ENCODE measurements at places on chromosomes 12 and 14. TPM values are rescaled to one million over a fixed set of nuclear protein-coding genes. Genes with fewer than 3 reads are reported as not detected.

NEUROD4 gene
- total RNA-seq: not detected

HCAR3 gene
- not detected for total RNA-seq

BMP4 gene
- total RNA-seq: 26.0 TPM

PRICKLE1 gene
- 12.2 TPM for total RNA-seq

KITLG gene
- total RNA-seq: 90.6 TPM

SOS2 gene
- total RNA-seq: 38.5 TPM

ATG14 gene
- total RNA-seq: 22.2 TPM

DNA sequence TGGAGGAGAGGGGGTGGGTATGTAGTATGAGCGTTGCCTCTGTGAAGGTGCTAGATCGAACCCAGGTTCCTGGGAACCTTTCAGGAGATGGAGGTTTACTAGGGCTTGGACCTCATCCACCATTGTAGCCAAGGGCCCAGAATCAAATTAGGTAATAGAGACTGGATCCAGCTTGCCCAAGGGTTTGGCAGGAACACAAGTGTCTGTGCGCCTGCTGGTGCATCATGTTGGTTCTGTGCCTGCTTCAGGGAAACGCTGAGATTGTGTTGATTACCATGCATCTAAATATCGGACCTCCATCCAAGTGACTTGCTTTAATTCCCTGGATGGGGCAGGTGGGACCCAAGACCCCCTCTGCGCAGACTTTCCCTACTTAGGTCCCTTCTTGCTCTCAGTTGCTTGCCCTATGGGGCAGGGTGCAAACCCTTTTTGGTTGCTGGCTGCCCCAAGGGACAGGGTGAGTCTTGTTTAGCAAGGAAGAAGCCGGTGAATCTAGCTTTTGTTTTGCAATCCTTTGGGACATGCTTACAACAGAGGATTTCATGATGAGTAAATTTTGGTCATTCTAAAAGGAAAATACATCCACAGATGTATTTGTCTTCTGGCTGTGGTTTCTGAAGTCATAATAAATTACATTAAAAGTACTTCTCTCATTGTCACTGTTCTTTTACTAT is 189.8 kb upstream of the PRICKLE1 start:
- no peak for DNase-seq
- no peaks in the 10 kb centered on the region for H3K27me3 ChIP-seq
- H3K4me3 ChIP-seq: no peak overlapping the region
- no peaks in the 10 kb centered on the region for H3K36me3 ChIP-seq

DNA sequence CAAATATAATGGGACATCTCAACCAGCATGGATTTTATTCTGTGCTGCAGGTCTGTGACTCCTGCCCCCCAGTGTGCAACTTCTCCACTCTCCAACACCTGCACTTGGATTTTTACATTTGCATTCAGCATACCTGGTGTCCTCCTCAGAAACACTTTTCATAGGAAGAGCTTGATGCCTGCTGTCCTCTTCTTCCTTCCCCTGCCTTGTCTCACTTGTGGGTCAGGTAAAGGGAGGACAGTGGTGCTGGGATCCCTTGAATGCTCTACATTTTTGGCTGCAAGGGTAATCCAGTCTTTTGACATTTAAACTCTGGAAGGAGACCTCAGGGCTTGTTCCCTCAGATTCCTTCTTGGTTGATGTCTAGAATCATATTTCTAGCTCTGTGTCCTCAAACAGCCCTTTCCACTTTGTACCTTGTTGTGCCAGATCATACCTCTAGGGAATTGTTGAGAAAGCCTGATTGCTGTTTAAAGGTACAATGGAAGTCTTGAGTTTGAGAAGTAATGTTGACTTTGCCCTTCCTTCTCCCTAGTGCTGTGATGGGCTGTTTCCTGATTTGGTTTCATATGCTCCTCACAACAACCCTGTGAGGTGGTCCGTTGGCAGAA is 12.6 kb downstream of the UBE3B start:
- no peak for DNase-seq
- H3K4me3 ChIP-seq: no peak overlapping the region
- no peaks in the 10 kb centered on the region for H3K27me3 ChIP-seq

- H3K4me1 ChIP-seq: no peaks in the 10 kb centered on the region
- no peak overlapping the region for H3K27ac ChIP-seq
- H3K27me3 ChIP-seq: no peaks in the 10 kb centered on the region
- no peak for DNase-seq
Observed at GRCh38 chr14:104872469-104873341, 7.6 kb downstream of the CEP170B start.

DNA sequence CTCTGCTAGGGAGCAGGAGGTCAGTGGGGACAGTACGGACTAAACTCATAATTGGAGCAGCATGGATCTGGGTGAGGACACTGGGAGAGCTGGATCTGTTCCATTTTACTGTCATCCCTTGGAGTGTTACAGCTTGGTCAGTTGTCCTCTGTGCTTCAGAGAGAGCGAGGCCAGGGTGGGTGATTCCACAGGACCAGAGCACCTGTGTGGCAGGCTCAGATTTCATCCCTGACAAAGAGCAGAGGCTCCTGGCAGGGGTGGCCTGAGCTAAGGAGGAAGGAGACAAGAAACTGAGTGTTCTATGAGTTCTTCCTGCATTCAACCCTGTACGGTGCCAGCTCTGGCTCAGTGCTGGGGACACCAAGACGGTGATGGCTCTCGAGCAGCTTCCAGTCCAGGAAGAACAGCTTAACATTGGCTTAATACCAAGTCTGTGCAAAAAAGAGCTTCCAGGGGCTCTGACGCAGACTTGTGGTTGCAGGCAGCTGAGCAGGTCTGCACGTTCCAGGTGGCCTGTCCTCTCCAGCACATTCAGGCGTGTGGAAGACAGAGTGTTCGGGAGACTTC is 8.4 kb upstream of the PGF start:
- no peak overlapping the region for H3K4me3 ChIP-seq
- peak; percentile 58 for DNase-seq
- H3K27me3 ChIP-seq: no peaks in the 10 kb centered on the region
- no peaks in the 10 kb centered on the region for H3K36me3 ChIP-seq
- H3K4me1 ChIP-seq: no peaks in the 10 kb centered on the region

DNA sequence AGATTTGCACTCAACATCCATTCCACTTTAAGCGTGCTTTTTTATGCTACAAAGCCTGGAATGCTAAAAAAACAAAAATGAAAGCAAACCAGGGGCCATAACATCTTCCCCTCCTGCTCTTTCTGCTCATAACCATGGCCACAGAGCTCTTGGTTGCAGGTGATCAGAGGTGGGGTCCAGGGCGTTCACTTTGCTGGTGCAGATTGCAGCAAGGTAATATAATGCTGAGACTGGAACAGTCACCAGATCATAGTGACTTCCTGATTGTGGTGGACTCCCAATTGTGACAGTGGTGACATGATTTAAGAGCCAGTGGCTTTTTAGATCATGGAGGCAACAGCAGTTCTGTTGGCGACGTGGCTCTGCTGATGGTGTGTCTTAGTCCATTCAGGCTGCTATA is 115.0 kb upstream of the CPM start:
- DNase-seq: no peak
- no peaks in the 10 kb centered on the region for H3K36me3 ChIP-seq
- H3K27me3 ChIP-seq: no peaks in the 10 kb centered on the region
- H3K4me1 ChIP-seq: peaks cover 8% of the 10 kb centered on the region

DNA sequence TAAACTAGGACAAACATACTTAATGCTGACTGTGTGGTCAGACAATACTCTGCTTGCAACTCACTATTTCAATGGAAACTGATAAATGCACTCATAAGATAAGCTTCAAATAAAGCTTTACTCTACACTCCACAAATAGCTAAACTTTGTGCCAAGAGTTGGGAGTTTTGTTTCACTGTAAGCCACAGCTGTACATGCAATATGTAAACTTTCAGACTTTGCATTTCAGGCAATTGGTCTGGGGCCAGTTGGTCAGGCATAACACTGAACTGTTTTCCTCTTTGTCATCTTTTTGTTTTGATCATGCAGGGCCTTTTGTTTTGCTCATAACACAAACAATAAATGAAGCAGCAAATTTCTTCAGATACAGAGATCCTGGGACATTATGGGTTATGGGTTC is 426.2 kb downstream of the IPO8 start:
- H3K27ac ChIP-seq: no peak overlapping the region
- DNase-seq: no peak
- H3K4me1 ChIP-seq: no peaks in the 10 kb centered on the region
- no peak overlapping the region for H3K4me3 ChIP-seq
- H3K27me3 ChIP-seq: no peaks in the 10 kb centered on the region

DNA sequence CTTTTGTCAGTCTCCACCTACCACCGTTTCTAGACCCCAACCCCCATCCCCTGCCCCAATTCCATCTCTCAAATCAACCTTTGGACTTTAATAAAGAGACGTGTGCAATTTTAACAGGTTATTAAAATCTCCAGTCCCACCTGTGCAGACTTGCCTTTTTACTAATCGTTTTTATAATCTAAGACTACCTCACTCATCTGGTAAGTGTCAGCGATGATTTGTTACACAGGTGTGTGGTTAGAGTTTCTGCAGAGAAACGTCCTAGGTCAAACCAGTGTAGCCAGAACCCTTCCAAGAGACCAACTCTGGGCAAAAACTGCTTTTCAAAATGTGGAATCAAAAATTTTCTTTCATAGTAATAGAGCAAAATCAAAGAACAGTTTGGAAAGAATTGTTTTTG is 60.4 kb upstream of the PELI2 start:
- H3K36me3 ChIP-seq: no peaks in the 10 kb centered on the region
- no peak overlapping the region for H3K4me3 ChIP-seq
- no peak for DNase-seq
- no peak overlapping the region for H3K27ac ChIP-seq
- H3K27me3 ChIP-seq: no peaks in the 10 kb centered on the region
- H3K4me1 ChIP-seq: no peaks in the 10 kb centered on the region

- no peak for DNase-seq
- no peak overlapping the region for H3K4me3 ChIP-seq
- no peaks in the 10 kb centered on the region for H3K36me3 ChIP-seq
- H3K4me1 ChIP-seq: peaks cover 31% of the 10 kb centered on the region
- peak overlapping the region; percentile 67 for H3K27ac ChIP-seq
- no peaks in the 10 kb centered on the region for H3K27me3 ChIP-seq
Observed at GRCh38 chr12:11801643-11802042, 152.2 kb downstream of the ETV6 start.

DNA sequence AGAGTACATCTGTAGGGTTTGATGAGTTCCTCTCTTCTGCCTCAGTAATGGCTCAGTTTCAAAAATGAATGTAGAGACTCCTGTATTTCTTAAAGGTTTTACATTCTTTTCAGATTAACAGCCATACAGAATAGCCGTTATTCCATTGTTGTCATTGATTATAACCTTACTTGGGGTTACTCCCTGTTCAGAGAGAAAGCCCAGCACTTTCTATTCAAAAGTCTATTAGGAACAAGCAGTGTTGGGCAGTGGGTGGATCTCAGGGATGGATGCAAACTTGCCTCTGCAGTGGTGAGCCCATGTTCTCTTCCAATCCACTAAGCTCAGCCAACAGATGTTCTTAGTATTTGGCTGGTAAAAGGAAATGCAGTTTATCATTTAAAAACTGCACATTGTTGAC is 342.6 kb upstream of the E2F7 start:
- H3K27ac ChIP-seq: no peak overlapping the region
- no peak for DNase-seq
- H3K4me1 ChIP-seq: no peaks in the 10 kb centered on the region

GRCh38 chr12:20319366-20319765 is 49.0 kb upstream of the PDE3A start:
- H3K4me3 ChIP-seq: no peak overlapping the region
- DNase-seq: no peak
- no peak overlapping the region for H3K27ac ChIP-seq

DNA sequence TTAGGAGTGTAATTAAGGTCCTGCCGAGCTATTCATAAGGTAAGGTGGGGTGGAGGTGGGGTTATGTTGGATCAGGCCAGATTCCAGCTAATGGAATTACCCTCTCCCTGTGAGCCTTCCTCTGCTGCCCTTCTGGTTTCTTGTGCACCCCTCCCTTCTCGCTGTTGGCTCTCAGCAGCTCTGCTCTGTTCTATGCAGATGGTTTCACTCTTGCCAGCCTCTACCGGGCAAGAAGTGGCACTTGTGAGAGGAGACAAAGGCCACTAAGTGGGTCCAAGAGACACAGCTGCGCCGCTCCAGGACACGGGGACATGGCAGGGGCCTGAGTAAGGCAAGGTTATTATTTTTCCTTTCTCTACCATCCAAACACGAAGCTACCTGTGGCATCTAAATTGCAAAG is 334.4 kb downstream of the EMP1 start:
- no peaks in the 10 kb centered on the region for H3K36me3 ChIP-seq
- no peaks in the 10 kb centered on the region for H3K4me1 ChIP-seq
- DNase-seq: no peak
- no peak overlapping the region for H3K27ac ChIP-seq

DNA sequence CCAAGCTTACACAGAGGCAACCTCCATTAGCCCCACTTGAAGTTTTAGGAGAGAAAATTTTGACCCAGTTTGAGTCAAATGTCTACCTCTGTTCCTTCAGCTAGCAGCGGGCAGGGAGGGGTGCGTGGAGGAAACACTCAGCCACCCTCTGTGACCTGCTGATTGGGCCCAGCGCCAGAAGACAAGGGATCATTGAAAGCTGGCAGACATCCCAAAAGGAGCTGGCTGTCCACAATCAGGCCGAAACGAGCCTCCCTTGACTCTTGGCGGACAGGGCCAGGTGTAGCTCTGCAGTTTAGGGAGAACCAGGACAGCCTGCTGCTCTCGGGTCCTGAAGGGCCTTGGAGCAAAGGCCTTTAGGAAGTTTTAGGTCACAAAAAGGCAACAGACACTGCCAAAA is 41.3 kb downstream of the CD9 start:
- H3K27ac ChIP-seq: peak overlapping the region; percentile 10
- H3K4me1 ChIP-seq: peaks cover 9% of the 10 kb centered on the region

DNA sequence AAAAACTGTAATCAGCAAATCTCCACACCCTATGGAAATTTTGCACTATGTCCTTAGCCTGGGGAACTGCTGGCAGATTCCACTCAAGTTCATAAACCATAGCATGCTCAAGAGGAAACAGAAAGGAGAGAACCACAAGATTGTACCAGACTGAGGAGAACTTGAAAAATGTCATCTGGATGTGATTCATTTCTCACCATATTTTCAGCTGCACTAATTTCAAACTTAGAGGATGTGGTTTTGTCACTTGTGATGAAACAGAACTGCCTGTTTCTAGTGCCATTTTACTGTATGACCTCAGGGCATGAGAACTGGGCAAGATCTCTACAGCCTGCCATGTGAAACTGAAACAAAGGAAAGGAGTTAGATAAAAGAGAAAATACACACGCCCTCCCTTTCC is 1493.1 kb upstream of the FLRT2 start:
- no peaks in the 10 kb centered on the region for H3K4me1 ChIP-seq
- no peaks in the 10 kb centered on the region for H3K27me3 ChIP-seq
- no peak overlapping the region for H3K27ac ChIP-seq
- no peak overlapping the region for H3K4me3 ChIP-seq
- H3K36me3 ChIP-seq: no peaks in the 10 kb centered on the region
- no peak for DNase-seq

DNA sequence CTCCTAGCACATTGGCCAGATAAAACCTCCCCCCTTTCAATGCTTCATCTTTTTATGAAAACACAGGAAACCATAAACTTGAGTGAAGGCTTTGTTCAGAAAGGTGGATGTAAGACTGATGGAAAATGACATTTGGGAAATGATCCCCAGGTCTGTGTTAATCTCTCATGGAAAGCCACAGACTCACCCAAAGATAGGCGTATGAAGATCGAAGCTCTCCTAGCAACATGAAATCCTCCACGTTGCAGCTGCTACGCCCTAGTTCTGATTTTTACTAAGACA is 63.4 kb upstream of the PTGR2 start:
- peak overlapping the region; percentile 77 for H3K4me3 ChIP-seq
- peak overlapping the region; percentile 99 for H3K27ac ChIP-seq
- no peaks in the 10 kb centered on the region for H3K36me3 ChIP-seq
